T-cell (primary cell): ENCODE measurements at places on chromosomes 1 and 21.

DNA sequence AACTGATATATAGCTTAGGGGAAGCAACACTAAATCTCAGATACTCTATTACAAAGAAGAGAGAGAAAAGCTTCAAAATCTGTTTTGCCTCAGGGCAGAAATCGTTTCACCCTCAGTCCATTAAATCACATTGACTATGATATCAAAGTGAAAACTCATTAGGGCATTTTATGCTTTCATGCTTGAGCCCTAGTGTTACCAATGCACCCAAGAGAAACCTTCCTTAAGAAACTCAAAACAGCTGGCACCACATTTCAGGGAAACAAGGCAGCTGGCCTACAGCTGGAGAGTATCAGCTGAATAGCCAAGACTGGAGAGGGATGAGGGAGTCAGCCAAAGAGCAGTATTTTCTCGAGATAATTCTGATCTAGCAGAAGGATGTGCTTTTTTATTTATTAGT is 14.9 kb downstream of the COLGALT2 start:
- DNase-seq = no peak

GRCh38 chr1:224565611-224566406 is 50.3 kb upstream of the CNIH3 start:
- DNase-seq = no peak

GRCh38 chr1:11664336-11665065 is 501 bp downstream of the FBXO6 start:
- DNase-seq = peak; percentile 33

DNA sequence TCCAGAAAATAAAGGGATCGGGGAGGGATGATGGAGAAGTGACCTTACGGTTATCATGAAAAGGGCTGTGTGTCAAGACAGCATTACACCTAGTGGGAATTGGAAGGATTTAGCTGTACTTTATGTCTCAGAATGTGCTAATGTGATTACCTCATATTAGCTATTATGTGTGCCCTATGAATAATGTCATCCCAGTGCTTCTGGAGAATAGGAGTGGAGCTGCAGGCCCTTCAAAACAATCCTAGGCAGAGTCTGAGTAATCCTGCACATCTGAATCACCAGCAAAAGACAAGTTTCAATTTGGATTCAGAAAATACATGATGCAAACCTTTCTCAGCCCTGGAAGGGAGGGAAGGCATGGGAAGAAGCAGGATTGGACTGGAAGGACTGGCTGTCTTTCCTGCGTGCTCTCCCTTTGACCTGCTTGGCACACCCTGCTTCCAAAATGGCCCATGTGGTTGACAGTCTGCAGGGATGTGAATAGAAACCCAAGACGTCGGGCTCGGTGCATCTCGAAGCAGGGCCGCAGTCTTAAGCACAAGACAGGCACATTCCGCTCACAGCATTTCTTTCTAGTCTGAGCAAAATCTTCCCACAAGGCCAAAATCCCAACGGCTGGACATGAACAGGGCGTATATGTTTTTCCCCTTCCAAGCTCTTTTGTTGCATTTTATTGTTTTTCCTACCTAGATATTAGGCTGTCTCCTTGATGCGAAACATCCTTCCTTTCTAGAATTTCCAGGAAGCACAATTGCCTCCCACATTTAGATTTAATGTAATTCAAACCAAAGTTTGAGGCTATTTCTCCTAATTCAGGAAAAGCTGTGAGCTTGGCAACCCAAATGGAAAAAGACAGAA is 54.3 kb upstream of the TARBP1 start:
- no peak for DNase-seq

GRCh38 chr1:48105165-48105564 is 108.0 kb upstream of the TRABD2B start:
- DNase-seq = no peak

- no peak for DNase-seq
These were observed 31.9 kb downstream of the KIF14 start for GRCh38 chr1:200588698-200589097.

GRCh38 chr1:9108056-9108665 is 20.7 kb downstream of the GPR157 start:
- DNase-seq = no peak

GRCh38 chr1:116417678-116418077 is 44.6 kb downstream of the ATP1A1 start:
- DNase-seq = no peak

DNA sequence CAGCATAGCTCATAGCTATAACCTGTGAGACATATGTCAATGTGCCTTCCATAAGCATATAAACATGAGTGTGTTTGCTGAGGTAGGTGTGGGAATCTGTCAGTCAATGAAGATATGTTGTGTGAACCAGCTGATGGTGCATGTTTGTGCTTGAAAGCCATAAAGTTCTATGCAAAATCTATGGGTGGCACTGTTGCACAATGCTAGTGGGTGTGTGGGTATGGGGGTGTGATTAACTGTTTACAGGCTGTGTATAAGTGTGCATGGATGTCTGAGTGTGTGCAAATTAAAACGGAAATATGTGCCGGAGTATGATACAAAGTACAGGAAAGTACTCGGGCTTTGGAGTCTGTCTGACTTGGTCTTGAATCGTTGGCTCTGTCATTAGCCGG is 1.0 kb upstream of the ATP2B4 start:
- DNase-seq = peak; percentile 47

GRCh38 chr1:160078512-160079195 is 2.7 kb upstream of the KCNJ9 start:
- peak; percentile 49 for DNase-seq

GRCh38 chr1:39729030-39729429 is 9.7 kb upstream of the PPIE start:
- no peak for DNase-seq

- no peak for DNase-seq
These were observed 109.5 kb downstream of the PSMG1 start for GRCh38 chr21:39073717-39074116.

GRCh38 chr1:37255868-37256267 is 218.5 kb upstream of the ZC3H12A start:
- no peak for DNase-seq

- no peak for DNase-seq
These were observed 43.2 kb downstream of the ELK4 start for GRCh38 chr1:205588636-205589035.

DNA sequence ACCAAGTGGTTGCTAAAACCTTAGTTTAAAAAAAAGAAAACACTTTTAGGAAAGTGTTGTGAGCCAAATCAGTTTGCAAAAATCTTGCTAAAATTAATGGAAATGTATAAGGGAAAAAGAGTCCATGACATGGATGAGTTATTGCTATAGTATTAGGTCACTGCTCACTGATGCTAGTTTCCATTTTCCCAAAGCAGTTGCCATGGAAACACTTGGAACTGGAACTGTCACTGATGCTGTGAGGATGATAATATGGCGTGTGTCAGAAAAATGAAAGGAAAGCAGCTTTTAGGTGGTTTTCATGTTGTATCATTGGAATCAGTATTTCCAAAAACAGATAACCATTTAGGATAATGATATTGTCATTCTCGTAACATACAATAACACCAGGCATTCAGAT is 104.4 kb downstream of the PHTF1 start:
- DNase-seq = no peak

GRCh38 chr1:23531562-23532094 is 595 bp upstream of the E2F2 start:
- no peak for DNase-seq

DNA sequence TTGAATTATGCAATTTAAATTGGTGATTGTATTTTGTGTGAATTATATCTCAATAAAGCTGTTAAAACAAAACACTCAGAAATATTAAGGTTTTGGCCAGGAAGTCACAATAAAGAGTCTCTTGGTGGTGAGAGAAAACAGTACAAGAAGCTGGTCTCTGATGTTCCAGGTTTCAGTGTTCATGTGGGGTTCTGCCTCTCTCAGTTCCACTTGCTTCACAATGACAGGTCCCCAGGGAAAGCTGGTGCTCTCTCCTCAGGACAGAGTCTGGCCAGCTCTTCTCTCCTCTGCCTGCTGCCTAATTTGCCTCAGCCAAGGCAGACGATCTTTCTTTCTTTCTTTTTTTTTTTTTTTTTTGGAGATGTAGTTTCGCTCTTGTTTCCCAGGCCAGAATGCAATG is 342.9 kb upstream of the PLXNA2 start:
- DNase-seq = no peak

- no peak for DNase-seq
These were observed 102.3 kb downstream of the RPE65 start for GRCh38 chr1:68347415-68347814.

- DNase-seq = peak; percentile 51
These were observed 868 bp downstream of the C1orf21 start for GRCh38 chr1:184387476-184388318.

GRCh38 chr1:226638608-226639007 is 90.0 kb downstream of the STUM start:
- no peak for DNase-seq

- DNase-seq = no peak
These were observed 23.6 kb downstream of the MT1HL1 start for GRCh38 chr1:236980673-236981072.

DNA sequence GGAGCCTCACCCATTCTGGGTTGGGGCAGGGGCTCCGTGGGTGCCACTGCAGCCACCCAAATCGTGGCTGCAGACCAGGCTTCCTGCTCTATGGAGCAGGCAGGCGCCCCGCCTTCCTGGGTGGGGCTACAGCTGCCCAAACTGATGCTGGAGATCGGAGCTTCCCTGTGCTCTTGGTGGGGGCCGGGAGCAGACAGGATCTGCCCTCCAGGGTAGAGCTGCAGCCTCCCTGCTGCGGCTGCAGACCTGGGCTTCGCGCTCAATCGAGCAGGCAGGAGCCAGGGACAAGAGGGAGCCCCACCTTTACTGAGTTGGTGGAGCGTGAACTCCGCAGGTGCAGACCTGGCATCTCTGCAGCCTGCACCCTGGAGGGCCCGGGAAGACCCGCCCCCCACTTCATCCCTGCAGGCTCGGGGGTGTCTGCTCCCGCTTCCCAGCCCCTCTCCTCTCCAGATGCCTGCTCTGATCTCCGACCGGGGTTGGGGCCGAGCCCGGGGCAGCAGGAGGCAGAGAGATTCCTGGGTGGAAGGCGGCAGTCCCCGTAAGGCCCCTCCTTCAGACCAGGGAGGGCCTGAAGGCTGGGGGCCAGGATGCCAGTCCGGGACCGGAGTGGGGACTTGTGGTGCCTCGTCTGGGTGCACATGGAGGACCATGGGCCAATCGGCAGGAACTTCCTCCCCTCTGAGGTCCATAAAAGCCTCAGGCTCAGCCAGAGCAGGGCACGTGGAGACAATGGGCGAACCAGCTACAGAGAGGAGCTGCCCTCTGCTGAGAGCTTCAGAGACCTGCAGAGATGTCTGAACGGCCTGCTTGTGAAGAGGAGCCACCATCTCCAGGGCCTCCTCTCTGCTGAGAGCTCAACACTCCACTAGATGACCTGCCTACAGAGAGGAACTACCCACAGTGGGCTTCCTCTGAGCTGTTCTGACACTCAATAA is 359.3 kb downstream of the SMYD3 start:
- DNase-seq = no peak

DNA sequence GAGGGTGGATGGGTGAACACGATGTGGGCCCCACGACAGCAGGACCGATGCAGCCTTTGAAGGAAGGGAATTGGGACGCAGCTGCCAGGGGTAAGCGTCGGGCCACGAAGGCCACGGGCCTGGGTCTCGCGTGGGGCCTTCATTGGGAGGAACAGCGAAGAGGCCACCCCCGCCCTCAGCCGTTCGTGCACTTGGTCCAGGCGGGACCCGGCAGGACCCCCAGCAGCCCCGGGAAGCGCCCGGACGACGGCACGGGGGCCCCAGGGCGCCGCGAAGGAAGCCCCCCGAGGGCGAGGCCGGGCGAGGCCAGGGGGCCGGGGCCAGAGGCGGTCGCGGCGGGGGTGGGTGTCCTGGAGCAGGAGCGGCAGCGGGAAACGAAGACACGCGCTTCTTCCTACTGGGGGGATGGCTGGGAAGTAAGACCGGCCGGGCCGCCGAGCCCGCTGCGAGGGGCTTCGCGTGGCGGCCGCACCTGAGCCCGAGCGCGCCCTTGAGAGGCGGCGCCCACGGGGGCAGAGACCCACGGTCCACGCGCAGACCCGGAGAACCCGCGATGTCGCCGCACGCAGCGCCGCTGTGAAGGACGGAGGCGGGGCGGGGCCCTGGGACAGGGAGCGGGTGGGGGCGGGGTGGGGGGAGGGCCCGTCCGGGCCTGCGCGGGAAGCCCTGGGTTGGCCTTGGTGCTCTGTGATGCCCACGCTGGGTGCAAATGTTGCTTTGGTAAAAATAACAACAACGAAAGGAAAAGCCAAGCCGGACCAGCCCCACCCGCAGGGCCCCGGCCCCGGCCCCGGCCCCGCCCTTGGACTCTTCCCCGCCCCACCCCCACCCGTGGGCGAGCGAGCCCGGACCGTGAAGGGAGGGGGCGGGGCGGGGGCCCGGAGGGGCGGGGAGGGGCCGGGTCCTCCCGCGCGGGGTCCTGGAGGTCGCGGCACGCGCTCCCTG is 56.0 kb upstream of the ADARB1 start:
- no peak for DNase-seq

- no peak for DNase-seq
These were observed 50.8 kb upstream of the COL24A1 start for GRCh38 chr1:86207323-86207722.

- no peak for DNase-seq
These were observed 162.9 kb upstream of the RAB4A start for GRCh38 chr1:229107972-229108371.

DNA sequence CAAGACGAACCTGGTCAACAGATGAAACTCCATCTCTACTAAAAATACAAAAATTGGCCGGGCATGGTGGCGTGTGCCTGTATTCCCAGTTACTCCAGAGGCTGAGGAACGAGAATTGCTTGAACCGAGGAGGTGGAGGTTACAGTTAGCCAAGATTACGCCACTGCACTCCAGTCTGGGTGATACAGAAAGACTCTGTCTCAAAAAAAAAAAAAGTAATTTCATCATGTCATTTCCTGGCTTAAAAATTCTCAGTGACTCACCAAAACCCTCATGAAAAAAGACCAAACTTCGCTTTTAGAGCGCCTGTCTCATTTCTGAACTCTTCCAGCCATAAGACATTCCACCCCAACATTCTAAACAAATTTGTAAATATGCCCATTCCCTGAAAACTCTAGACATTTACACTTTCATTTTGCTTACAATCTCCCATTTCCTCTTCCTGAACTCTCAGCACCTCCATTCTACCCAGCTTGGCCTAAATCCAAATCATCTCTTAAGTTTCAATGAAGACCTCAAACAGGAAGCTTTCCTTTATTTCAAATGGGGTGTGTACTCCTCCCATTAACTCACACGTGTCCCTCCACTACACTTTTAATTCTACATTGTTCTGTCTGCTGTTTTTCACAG is 50.5 kb upstream of the PRRC2C start:
- no peak for DNase-seq

DNA sequence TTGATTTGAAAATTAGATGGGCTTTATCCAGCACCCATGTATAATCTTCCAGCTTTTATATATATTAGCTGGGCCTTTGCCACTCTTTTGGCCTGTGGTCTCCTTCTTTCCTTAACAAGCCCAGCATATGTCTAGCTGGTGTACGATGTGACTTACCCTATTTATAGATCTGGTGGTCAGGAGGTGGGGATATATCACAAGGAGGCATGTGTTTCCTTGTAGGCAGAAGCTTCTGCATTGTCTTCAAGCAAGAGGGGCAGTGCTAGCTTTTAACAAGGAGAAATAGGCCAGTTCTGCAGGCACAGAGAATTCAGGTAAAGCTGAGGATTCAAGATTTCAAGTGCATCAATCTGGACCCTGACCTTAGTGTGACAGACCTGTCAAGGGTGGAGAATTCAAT is 38.0 kb upstream of the DNASE2B start:
- no peak for DNase-seq

GRCh38 chr1:19209439-19209989 is 552 bp downstream of the UBR4 start:
- DNase-seq = no peak

GRCh38 chr1:45762291-45762690 is 11.8 kb upstream of the IPP start:
- DNase-seq = no peak
